Ureter (tissue), 1 donor: ENCODE measurements at places on chromosomes 7 and 10.

- no peak for DNase-seq
Observed at GRCh38 chr7:137110091-137110509, 233.4 kb downstream of the PTN start.

DNA sequence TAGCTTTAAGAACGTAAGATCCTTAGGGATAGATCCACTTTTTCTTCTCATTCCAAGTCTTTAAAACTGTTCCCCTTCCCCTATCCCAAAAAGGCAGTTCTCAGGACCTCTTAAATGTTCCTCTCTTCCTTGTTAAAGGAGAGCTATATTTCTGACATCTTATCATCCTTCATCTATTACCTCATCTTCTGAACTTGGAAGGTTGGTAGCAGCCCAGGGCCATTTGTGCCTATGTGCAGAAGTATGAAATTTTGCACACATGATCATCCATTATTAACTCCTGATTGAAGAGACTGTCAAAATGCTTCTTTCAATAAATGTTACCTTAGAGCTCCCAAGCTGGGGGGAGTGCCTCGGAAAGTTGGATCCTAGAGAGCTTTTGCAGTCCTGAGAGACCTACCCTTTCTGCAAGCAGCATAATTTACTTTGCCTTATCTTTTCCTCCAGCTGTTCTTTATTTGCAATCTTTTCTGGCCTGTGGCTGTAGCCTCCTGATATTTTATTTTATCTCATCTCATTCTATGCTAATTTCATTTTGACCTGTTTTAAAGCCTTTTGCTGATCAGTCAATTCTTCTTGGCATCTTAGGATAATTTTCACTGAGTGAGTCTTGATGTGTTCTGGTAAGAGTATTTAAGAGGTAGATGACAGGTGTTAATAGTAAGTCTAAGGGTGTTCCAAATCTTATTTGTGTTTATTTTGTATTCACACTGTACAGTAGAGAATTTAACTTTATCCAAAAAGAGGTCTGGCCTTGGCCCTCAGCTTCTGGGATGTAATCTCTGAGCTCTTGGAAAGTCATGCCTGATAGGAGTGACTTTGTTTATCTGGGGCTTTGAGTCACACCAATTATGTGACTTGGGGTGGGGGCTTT is 135.0 kb upstream of the PDLIM1 start:
- no peak for DNase-seq

DNA sequence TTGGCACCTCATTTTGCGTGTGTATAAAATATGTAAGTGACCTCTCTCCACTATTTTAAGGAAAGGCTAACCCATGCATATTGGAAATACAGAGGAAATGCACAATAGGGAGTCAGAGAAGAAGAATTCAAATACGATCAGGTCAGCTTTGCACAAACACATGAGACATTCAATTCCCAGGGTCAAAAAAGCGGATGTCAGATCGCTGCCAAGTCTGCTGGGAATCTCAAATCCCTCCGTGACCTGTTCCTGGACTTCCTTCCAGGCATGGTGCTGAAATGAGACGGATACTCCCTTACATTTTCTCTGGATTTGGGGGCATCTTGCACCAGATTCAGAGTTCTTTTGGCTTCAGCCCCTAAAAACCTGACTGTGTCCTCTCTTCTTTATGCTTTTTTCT is 91.9 kb upstream of the PRKCQ start:
- DNase-seq = no peak

DNA sequence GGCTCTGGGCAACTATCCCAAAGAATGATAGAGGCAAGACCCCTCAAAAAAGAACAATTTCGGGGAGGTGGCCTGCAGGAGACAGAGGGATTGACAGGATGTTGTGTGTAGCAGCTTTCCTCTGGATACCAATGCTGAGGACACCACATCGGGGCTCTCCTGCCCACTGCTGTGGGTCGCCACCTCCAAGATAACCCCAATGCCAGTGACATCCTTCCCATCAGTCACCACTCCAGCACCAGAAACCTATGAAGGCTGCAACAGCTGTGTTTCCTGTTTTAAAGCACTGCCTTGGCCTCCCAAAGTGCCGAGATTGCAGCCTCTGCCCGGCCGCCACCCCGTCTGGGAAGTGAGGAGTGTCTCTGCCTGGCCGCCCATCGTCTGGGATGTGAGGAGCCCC is 17.6 kb downstream of the ARHGAP19 start:
- DNase-seq = no peak

- DNase-seq = no peak
Observed at GRCh38 chr7:45890902-45891461, 2.7 kb downstream of the IGFBP1 start.

DNA sequence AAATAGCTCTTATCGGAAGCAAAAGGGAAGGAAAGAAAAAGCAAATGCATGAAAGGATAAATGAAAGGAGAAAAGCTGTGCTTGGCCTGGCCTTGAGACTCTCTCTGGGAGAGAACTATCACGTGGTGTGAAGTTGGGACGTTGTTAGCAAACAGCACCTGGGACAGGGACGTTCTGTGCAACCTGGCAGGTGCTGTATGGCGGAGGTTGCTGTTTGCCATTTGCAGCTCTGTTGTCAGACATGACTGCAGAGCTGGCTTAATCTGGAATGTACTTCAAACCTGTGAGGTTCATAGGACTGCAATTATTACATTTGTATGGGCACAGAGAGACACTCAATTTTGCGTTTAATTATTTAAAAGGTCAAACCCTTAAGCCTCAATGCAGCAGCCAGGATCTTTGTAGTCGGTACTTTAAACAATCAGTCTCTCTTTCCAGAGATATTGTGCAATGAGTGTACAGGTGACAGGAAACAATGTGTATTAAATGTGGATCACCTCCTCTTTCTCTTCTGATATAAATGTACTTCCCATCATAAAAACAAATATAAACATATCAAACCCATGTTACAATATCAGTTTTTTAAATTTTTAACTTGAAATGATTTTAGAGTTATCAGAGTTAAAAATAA is 800.5 kb upstream of the KCND2 start:
- no peak for DNase-seq

- no peak for DNase-seq
Observed at GRCh38 chr10:5710859-5711258, 26.2 kb downstream of the TASOR2 start.

DNA sequence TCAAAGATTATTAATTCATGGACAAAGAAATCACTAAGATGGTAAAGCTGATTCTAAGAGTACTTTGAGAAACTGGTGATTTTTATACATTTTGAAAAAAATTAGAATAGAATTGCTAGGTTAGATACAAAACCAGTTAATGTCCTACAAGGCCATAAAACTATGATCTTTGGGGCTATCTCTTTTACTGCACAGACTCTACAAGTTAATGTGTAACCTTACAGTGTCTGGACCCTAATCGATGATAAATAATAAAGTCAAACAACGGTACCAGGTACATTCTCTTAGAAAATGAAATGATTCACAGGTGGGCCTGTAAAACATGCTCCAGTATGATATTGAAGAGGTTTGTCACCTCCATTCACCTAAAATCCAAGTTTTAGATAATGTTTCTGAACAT is 199.8 kb upstream of the LYZL1 start:
- no peak for DNase-seq
